Pancreas (tissue), 10 donors: ENCODE measurements at places on chromosomes 5 and 9. TPM values are rescaled to one million over a fixed set of nuclear protein-coding genes. Genes with fewer than 3 reads are reported as not detected.

CWC27 gene
- 6.3 TPM for total RNA-seq

DNA sequence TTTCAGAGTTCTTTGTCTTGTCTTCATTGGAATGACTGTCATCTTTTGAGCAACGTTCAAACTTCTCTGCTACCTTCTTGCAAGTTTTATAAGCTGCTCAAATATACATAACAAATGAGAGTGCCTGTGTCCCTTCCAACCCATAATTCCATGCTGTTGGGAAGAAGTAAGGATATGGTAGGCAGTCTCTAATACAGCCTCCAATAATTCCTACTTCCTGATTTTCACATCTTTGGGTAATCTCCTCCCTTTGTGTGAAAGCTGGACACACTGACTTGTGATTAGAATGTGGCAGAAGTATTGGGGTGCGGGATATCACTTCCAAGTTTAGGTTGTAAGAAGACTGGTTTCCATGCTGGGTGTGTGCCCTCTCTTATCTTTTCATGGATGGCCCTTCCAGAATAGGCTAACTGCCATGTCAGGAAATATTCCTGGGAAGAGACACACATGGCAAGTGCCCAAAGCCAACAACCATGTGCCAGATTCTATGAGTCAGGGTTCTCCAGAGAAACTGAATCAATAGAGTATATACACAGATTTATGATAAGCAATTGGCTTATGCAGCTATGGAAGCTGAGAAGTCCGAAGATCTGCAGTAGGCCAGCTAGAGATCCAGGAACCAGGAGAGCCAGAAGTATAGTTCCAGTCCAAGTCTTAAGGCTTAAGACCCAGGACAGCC is 531.3 kb downstream of the NTRK2 start:
- no peaks in the 10 kb centered on the region for H3K4me1 ChIP-seq
- no peak overlapping the region for H3K27ac ChIP-seq

DNA sequence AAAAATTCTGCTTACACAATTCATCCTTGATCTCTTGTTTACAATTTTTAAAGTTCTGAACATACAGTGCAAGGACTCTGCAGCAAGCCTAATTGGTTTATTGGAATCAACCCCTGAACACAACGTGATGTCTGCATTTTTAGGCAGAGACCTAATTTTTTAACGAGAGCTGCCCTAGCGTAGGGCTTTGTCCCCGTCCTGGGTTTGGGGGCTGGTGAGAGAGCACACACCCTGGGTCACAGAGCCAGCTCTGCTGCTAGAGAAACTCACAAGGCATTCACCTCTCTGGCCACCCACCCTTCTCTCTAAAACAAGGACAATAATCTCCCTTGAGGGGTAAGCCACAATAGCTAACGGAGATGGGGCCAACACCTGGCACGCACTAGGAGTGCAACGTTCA is 28.2 kb downstream of the SH3PXD2B start:
- DNase-seq = no peak
- no peak overlapping the region for H3K4me3 ChIP-seq
- no peak overlapping the region for H3K27ac ChIP-seq
- H3K27me3 ChIP-seq = no peaks in the 10 kb centered on the region

DNA sequence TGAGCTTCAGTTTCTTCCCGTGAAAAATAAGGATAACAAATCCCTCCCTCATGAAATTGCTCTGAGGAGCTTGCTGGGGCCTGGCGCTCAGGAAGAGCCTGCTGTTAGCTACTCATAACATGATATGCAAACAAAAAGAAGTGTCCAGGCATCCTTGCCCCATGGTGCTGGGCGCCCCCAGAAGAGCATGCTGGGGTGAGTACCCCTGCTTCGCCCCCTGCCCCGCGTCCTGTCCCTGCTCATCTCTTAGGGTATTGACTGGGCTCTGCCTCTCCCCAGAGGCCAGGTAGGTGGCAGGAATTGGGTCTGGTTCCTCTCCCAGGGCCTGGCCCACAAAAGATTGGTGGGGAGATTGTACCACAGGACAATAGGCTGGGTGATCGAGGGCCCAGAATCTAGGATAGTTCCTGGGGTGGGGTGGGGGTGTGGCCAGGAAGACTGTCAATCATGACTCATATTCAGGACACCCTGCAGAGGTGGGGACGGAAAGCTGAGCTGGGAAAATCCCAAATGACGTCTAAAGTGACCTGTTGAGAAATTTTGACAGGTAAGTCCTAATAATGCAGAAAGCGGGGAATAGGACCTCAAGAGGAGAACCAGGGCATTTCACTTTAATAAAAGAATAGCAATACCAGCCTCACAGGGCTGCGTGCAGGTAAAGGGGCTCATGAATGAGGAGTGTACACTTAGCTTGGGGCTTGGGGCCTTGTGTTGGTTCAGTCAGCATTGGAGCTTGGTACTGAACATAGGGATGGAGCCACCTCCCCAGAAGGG is 8.9 kb downstream of the PITX1 start:
- no peak overlapping the region for H3K27ac ChIP-seq
- no peaks in the 10 kb centered on the region for H3K36me3 ChIP-seq
- H3K4me1 ChIP-seq = no peaks in the 10 kb centered on the region
- no peak overlapping the region for H3K4me3 ChIP-seq
- DNase-seq = no peak

- H3K27ac ChIP-seq = no peak overlapping the region
- DNase-seq = no peak
- no peaks in the 10 kb centered on the region for H3K36me3 ChIP-seq
- H3K4me1 ChIP-seq = peaks cover 4% of the 10 kb centered on the region
- H3K4me3 ChIP-seq = no peak overlapping the region
These were observed 4.9 kb downstream of the IL6ST start for GRCh38 chr5:55989860-55990259.

GRCh38 chr9:98786750-98787510 is 9.4 kb downstream of the ANKS6 start:
- H3K36me3 ChIP-seq = no peaks in the 10 kb centered on the region
- H3K27me3 ChIP-seq = no peaks in the 10 kb centered on the region
- no peak overlapping the region for H3K4me3 ChIP-seq
- no peak for DNase-seq
- H3K4me1 ChIP-seq = peaks cover 5% of the 10 kb centered on the region
- no peak overlapping the region for H3K27ac ChIP-seq

SPINK6 gene
- total RNA-seq = not detected

- DNase-seq = no peak
- no peak overlapping the region for H3K4me3 ChIP-seq
- no peaks in the 10 kb centered on the region for H3K27me3 ChIP-seq
- no peak overlapping the region for H3K27ac ChIP-seq
These were observed 170.8 kb upstream of the RGMB start for GRCh38 chr5:98602534-98603112.

DNA sequence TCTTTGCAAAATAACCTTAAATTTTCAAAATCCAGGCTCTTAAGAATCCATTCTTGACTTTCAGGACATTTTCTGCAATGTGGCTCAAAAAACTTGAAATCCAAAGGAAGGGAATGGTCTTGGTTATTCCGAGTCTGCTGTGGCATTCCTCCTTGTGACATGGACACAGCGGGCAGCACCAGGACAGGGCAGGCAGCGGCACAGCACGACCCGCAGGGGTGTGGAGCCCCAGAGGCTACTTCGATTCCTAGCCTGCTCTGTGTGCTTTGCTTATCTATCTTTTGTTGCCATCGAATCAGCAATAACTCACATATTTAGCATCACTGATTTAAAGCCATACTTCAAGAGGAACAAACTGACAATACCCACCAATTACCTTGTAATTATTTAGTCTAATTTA is 420.2 kb upstream of the IRX1 start:
- no peak for DNase-seq
- H3K36me3 ChIP-seq = no peaks in the 10 kb centered on the region
- H3K27ac ChIP-seq = no peak overlapping the region
- no peak overlapping the region for H3K4me3 ChIP-seq
- no peaks in the 10 kb centered on the region for H3K4me1 ChIP-seq

- no peak overlapping the region for H3K4me3 ChIP-seq
- no peaks in the 10 kb centered on the region for H3K4me1 ChIP-seq
These were observed 46.7 kb upstream of the CDH18 start for GRCh38 chr5:20034717-20035116.

DNA sequence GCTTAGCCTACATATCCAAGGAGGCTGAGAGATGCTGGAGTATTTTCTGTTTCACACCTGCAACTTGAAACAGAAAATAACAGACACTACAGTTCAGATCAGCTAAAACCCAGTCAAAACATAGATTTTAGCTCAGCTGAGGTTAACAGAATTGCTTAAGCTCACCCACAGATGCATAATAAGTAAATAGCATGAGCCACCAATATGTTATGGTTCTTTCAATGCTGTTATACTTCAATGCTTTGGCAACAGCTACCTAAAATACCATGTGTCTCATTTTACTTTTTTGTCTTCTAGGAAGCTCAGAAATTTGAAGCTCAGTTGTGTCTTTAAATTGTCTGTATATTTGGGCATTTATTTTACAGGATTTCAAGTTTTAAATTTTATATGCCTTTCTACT is 35.8 kb upstream of the OR13F1 start:
- DNase-seq = no peak
- no peak overlapping the region for H3K27ac ChIP-seq
- H3K27me3 ChIP-seq = no peaks in the 10 kb centered on the region
- no peaks in the 10 kb centered on the region for H3K4me1 ChIP-seq
- no peak overlapping the region for H3K4me3 ChIP-seq

OLFML2A gene
- total RNA-seq = 8.6 TPM

CDH9 gene
- not detected for total RNA-seq

OLFM1 gene
- 8.6 TPM for total RNA-seq

GRCh38 chr5:133839721-133840120 is 128.7 kb downstream of the C5orf15 start:
- H3K36me3 ChIP-seq = no peaks in the 10 kb centered on the region
- no peaks in the 10 kb centered on the region for H3K27me3 ChIP-seq
- H3K27ac ChIP-seq = no peak overlapping the region
- H3K4me3 ChIP-seq = no peak overlapping the region
- no peak for DNase-seq

SEMA5A gene
- 10.5 TPM for total RNA-seq

DNA sequence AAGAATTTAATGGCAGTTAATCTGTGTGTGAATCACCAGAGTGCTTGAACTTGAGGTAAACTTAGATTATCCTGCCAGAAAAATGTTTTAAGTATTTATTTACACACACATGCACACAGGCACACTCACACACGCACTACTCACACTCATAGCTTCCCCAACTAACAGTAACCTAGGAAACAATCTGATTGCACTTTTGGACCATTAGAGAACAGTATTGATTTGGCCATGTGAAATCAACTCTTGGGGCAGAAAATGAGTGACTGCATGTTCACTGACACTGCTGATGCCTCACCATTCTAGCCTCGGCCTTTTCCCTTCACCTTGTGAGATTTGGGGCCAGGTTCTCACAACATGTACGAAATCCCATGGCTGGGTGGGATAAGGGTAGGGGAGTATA is 64.1 kb downstream of the SLC1A3 start:
- no peaks in the 10 kb centered on the region for H3K36me3 ChIP-seq
- H3K4me3 ChIP-seq = no peak overlapping the region
- DNase-seq = no peak
- no peaks in the 10 kb centered on the region for H3K27me3 ChIP-seq
- no peak overlapping the region for H3K27ac ChIP-seq
- H3K4me1 ChIP-seq = no peaks in the 10 kb centered on the region

DNA sequence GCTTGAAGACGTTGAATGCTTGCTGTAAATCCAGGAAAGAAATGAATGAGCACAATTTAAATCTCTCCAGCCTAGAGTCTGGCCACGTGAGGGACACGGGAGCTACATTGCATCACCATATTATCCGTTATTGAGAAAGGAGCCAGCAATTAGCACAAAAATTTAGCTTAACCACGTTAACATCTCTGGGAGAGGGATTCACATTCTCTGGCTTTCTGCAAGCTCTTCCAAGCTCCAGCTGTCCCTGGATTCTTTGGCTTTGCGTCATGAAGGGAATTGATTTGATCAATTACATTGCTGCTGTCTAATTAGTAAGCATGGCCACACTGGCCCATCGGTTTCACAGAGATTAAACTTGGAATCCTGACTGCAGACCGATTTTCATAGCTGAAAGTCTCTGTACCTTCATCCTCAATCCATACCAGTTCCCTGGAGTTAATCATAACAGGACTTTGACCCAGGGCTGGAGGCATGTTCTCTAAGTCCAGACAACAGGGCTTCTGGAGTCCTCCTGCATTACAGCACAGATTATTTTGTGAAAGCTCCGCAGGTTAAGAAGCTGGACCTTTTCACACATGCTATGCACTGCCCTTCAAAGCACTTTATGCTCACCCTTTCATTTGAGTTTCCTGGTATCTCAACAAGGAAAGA is 31.6 kb downstream of the ADRA1B start:
- no peaks in the 10 kb centered on the region for H3K36me3 ChIP-seq
- H3K4me1 ChIP-seq = no peaks in the 10 kb centered on the region
- DNase-seq = no peak

LTC4S gene
- total RNA-seq = 2.9 TPM

DNA sequence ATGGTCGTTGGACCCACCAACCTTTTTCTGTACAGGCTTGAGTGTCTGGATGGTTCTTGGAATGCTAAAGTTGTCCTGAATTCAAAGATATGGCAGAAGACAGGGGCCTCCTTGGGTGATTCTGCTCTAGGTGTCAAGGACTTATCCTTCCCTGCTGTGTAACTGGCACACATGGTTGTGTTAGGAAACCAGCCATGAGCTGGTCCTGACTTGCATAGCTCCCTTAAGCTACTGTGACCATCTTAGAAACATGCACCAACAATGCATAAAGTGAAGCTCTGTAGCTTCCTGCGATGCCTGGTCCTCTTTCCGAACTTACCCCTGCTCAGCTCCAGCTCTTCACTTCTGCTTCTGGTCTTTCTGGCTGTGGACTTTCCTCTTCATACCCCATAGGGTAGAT is 224.6 kb downstream of the TLE4 start:
- no peaks in the 10 kb centered on the region for H3K27me3 ChIP-seq
- no peak overlapping the region for H3K4me3 ChIP-seq
- H3K4me1 ChIP-seq = no peaks in the 10 kb centered on the region
- DNase-seq = no peak
- H3K27ac ChIP-seq = no peak overlapping the region

GRCh38 chr9:15155826-15156225 is 151.2 kb downstream of the TTC39B start:
- H3K36me3 ChIP-seq = no peaks in the 10 kb centered on the region
- no peaks in the 10 kb centered on the region for H3K27me3 ChIP-seq
- DNase-seq = no peak
- no peak overlapping the region for H3K4me3 ChIP-seq

CAMK2A gene
- total RNA-seq = not detected
